ENCODE measurements at places on chromosomes 2 and 18. TPM values are rescaled to one million over a fixed set of nuclear protein-coding genes. Genes with fewer than 3 reads are reported as not detected.

DNA sequence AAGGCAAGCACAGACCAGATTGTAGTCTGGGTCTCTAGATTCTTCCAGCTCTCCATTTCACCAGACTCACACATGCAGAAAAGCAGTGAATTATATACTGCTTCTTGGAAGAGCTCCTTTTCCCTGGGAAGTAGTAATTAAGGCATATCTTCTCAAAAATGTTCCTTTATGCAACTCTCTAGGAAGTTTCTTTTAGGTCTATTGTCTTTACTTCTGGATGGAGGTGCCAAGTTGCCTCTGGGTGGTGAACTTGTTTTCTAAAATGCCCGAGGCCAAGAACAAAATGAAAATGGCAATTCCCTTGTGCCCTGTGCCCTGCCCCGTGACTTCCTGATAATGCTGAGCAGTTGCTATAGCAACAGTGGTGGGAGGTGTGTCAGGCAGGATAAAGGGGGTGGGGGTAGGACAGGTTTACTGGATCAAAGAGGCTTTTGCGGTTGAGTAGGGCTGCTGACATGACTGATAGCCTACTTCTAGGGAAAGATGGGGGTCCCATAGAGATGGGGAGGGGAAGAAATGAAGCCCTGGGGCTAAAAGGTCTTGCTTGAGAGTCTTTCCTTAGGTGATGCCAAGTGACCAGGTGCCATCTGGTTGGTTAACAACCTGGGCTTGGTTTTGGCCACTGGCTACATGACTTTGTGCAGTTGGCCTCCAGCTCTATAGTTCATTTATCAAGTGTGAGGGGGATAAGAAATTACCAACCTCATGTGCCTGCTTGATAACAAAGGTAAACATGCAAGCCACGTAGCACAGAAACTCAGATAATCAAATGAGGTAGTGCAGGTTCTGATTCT, 11.8 kb downstream of the IGFBP2 start:
- DNase-seq: no peak

The MYO1B gene
- 30.8 TPM for total RNA-seq

DNA sequence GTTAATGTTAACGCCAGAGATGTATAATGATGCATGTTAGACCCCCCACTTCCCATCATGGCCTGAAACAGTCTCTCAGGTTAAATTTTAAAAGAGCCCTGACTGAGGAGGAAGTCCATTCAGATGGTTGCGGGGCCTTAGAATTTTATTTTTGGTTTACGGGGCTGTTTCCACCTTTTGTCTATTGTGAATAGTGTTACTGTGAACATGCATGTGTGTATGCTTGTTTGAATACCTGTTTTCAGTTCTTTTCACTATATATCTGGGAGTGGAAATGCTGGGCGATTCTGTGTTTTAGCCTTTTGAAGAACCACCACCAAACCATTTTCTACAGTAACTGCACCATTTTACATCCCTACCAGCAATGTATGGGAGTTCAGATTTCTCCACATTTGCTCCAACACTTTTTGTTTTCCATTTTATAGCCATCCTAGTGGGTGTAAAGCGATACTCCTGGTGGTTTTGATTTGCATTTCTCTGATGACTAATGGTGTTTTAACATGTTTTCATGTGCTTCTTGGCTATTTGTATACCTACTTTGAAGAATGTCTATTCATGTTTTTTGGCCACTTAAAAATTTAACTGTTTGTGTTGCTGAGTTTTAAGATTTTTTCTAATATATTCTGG, 133.0 kb downstream of the MYO3B start:
- no peak for DNase-seq

DNA sequence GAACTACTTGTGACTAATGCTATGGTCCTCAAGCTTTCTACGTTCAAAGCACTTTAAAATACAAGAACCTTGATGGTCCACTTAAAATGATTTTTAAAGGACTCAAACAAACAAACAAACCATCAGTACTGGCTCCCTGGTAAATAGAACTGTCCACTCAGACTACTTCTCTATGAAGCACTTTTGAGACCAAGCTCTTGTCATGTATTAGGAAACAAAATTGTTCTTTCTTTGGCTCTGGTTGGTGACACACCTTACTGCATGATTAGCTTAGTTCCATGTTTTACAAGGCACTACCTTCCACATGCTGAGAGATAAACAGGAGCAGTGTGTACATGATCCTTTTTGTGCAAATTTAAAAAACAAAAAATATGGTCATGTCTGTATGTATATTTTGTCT, 19.7 kb downstream of the DARS1 start:
- DNase-seq: no peak

GRCh38 chr2:170512266-170512665, 202.9 kb upstream of the SP5 start:
- DNase-seq: peak; percentile 17

The MAPK4 gene
- 13.3 TPM for total RNA-seq

GRCh38 chr2:236843161-236843968, 242.3 kb upstream of the COPS8 start:
- no peak for DNase-seq

The REG1B gene
- not detected for total RNA-seq

GRCh38 chr2:65537651-65538385, 105.4 kb upstream of the SPRED2 start:
- DNase-seq: no peak

DNA sequence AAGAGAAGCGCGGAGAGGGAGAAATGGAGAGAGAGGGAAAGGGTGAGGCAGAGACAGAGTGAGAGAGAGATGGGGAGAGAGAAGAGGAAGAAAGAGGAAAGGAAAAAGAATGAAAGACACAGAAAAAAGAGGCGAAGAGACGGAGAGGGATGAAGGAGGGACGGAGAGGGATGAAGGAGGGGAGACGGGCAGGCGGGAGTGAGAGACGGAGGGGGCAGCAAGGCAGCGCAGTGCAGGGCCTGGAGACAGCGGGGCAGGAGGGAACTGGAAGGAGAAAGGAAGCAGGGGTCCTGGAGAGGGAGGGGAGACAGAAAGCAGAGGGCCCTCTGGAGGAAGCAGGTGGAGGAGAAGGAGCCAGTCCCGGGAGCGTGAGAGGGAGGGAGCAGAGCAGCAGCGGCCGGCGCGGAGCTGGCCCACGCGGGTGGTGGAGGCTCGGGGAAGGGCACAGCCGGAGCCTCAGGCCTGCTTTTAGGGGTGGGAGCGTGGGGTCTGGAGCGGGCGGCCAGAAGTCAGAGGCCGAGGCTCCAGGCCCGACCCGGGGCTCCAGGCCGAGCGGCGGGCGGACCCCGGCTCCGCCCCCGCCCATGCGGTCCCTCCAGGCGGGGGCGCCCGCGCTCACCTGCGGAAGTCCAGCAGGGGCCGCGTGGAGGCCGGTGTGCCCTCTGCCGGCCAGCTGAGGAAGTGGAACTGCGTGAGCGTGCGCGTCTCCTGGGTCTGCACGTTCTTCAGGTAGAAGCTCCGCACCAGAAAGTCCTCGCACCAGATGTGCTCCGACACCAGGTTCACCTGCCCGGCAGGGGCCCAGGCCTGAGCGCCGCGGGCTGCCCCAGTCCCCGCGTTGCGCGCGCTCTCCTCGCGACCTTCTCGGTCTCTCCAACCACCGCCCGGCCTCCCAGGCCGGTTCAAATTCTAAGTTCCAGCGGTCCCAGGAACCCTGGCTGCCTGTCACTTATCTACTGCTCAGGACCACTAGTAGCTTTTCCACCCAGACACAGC, 14.5 kb downstream of the PTPRN start:
- peak; percentile 93 for DNase-seq

- no peak for DNase-seq
Observed at GRCh38 chr2:67565761-67566160, 168.6 kb downstream of the ETAA1 start.

DNA sequence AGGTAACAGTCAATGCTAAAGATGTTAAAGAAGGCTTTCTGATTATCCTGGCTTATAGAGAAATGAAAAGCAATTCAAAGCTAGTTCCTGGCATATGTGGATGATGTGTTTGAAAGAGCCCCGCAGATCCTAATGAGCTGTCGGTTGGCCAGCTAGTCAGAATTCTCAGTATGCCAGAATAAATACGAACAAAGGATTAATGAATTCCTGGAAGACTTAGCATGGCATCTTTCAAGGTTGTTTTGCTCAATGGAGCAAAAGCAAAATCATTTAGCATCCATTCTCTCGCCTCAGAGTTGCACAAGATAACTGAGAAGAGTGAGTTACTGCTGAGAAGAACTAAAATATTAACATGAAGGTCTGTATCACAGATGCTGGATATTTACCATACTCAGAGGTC, 307.6 kb downstream of the RIT2 start:
- no peak for DNase-seq

DNA sequence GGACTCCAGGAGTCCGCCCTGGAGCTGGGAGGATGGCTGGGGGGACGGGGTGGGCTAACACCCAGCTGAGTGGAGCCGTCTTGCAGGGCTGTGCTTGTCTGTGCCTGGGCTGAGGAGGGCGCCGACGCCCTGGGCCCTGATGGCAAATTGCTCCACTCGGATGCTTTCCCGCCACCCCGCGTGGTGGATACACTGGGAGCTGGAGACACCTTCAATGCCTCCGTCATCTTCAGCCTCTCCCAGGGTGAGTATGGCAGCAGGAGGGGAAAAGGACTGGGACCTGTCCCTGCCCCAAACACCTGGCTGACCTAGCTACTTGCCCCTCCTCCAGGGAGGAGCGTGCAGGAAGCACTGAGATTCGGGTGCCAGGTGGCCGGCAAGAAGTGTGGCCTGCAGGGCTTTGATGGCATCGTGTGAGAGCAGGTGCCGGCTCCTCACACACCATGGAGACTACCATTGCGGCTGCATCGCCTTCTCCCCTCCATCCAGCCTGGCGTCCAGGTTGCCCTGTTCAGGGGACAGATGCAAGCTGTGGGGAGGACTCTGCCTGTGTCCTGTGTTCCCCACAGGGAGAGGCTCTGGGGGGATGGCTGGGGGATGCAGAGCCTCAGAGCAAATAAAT, 12.9 kb downstream of the KHK start:
- DNase-seq: no peak

DNA sequence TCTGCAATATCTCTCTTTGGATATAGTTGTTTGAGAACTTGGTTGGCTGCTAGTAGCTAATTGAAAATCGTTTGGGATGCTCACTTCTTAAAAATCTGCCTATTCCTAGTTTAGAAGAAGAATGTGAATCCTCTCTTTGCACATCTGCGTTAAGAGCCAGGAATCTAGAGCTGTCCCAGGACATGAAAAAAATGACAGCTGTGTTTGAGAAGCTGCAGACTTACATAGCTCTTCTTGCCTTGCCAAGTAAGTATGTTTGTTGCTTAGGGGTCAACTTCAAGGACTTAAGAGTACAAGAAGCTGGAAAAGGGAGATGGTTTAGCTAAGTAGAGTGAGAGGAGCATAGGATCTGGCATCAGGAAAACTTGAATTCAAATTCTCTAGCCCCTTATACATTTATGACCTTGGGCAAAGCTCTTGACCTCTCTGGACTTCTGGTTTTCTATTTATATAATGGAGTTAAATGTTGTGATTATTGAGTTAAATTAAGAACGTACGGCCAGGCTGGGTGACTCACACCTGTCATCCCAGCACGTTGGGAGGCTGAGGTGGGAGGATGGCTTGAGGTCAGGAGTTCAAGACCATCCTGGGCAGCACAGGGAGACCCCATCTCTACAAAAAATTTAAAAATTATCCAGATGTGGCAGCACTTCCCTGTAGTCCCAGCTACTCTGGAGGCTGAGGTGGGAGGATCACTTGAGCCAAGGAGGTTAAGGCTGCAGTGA, 55.2 kb upstream of the STON1 start:
- DNase-seq: no peak

- no peak for DNase-seq
Observed at GRCh38 chr2:239252393-239252792, 148.4 kb downstream of the HDAC4 start.

The TCF7L1 gene
- 6.7 TPM for total RNA-seq

DNA sequence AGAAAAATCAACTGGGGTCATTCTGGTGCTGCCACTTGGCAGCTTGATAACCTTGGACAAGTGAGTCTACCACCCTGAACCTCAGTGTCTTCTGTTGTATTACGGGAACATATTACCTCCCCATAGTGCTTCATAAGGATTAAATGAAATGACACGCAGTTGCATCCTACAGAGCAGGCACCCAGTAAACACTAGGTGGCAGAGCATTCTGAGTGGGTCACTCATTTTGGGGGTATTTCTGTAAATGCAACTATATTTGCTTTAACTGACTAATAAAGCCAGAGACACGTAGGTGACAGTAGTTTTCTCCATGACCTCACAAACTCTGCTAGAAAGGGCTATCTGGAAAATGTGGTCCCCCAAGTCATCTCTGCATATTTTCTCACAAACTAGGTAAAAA, 4.7 kb downstream of the CD226 start:
- no peak for DNase-seq

GRCh38 chr2:186503827-186504606, 18.0 kb downstream of the ZC3H15 start:
- DNase-seq: no peak

GRCh38 chr2:64650296-64650695, 3.4 kb downstream of the SERTAD2 start:
- no peak for DNase-seq

DNA sequence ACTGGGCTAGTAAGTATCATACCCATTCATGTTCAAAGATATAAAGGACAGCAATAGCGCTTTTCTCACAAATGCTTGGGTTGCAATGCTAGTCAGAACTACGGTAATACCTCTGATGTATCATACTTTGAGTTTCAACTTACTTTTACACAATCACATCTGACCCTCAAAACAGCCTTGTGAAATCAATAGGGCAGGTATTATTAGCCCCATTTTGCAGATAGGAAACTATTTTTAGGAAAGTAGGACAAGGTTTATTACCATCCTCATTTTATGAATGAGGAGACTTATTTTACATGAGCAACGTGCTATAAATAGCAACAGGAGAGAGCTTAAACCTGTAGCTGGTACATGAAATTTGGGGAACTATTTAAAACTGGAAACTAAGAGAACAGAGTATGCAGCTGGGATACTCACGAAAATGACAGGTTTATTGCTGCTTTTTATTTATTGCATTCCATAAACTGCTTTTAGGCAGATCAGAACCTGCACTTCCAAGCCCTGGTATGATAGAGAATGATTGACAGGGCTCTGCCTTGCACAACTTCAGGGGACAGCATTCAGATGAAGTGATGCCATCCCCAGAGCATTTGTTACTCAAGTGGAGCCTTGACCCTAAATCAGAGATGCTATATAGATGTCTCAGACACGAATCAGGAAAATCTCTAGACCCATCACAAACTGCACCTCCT, 42.4 kb upstream of the PPM1B start:
- no peak for DNase-seq

- DNase-seq: no peak
Observed at GRCh38 chr18:49441338-49441938, 19.0 kb downstream of the DYM start.

DNA sequence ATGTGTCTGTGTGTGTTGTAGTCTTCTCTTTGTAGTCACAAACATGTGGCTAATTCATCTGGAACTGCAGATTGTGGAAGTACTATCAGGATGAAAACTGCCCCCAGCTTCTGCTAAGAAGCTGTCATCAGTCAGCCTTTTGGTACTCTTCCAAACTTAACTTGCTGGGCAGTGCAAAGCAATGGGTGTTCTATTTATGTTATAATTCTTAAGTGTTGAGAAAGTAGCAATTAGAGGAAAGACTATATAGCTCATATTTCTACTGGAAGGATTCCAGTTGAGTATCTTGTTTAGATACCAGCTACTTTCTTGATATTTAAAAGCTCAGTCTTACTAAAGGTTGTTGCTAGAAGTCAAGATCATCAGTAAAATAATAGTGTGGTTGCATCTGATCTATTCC, 52.1 kb downstream of the SLC38A11 start:
- DNase-seq: no peak

The CPLX4 gene
- total RNA-seq: 0.31 TPM

GRCh38 chr2:43798300-43798699, 24.5 kb downstream of the DYNC2LI1 start:
- no peak for DNase-seq
